ENCODE measurements at places on chromosomes 7 and 10.

DNA sequence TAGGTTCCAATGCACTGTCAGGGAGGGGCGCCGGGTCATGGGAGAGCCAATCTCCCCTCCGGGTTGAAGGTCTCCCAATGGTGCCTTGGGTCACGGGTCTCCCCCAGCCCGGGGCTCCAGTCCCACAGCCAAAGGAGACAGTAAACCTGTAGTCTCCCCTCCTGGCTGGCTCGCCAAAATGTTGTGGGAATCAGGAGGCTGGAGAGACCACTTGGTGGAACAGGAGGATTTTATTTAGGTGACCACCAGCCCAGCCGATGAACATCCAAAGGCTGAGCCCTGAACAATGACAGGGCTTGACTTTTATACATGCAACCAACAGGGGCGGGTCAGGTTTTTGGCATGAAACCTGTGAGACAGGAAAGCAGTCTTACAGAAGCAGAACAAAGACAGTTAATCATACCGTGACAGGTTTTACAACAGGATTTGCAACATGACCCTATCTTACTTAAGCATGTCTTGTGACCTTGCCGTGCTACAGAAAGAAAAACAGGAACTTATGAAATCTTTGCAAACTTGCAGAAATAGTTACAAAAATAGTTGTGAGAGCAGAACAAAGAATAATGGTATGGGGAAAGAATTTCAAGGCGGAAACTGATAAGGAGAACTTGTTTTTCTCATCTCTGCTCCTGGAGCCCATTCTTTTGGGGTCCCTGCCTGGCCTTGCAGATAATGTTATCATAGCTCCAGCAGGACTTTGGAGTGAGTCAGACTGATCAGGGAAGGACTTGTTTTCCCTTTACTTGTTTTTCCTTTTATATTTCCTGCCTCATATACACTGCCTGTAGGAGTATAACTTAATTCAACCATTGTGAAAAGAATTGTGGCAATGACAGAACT, 7.1 kb downstream of the ERV3-1 start:
- no peak for DNase-seq

DNA sequence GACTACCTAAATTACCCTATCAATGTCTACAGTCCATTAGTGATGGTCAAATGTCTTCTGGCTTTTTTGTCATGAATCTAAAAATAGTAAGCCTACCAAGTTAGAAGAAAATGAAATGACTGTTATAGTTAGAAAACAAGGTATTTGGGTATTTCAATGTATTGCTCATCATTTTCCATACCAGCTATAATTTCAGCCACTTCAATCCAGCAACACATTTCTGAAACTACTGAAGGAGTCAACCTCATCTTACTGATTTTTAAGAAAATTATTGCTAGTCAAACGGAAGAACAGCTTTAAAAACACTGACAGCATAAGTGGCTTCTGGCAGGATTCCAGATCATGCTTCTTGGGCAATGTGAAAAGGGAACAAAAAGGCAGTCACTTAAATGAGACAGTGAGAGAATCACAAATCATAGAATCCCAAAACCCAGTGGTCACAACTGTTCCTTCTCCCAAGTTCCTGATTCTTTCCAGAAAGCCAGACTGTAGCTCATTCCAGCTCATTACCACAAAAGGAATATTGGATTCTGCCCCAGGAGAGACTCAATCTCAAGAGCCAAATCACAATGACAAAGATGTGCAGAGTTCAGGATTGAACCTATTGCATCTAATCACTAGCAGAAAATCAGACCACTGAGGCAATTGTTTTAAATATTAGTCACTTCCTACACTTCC, 61.2 kb upstream of the LRRN3 start:
- peak; percentile 56 for DNase-seq

GRCh38 chr7:54932818-54933543, 85.8 kb upstream of the EGFR start:
- no peak for DNase-seq

DNA sequence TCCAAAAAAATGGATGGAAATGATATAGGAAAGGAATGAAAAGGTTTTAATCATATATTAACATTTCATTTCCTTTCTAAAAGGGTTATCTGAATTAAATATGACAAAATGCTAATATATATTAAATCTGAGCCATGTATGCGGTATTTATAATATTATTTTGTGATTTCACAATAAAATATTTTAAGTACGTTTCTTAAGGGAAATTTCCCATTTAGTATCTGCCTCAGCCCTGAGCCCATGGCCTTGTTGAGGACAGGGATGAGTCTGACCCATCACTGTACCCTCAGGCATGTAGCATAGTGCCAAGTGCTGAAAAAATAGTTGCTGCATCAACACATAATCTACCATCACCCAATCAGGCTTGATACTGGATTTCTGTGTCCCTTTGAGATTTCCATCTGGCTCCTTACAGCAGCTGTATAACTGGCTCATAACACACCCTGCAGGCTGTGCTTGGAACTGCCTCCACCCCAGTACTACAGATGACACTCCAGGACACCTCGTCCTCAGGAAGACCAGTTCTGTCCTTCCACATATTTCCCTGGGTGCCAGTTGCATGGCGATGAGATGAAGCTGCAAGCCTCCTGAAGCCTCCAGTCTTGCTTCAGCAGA, 59.4 kb upstream of the ASAH2 start:
- peak; percentile 14 for DNase-seq

GRCh38 chr10:86100581-86101061, 266.0 kb downstream of the GRID1 start:
- DNase-seq: no peak

DNA sequence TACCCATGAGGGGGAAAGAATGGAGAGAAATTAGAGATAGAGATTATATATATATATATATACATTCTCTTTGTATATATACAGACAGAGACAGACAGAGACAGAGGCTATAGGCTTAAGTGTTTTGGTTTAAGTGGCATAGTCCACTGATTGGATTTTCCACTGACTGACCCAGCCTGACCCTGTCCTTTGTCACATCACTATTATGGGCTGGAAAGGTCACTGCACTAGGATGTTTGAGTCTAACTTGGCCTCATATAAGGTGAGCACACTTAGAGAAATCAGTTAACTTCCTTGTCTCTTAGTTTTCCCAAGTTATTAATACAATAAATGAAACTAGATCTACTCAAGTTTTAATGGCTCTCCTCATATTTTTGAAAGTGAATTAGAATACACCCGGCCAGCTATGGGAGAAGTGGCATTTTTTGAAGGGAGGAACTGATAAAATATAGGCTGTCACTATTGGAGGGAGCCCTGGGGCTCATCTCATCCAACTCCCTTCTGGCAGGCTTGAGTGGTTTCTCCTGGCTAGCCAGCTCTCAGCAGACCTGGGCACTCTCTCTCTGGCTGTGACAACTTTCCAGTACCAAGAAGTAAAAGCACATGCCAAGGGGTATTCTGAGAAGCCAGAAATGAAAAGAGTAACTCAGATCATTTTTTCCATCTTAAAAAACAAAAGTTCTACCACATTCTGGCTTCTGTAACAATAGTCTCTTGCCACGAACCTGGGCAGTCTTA, 455.6 kb upstream of the ANKRD30A start:
- DNase-seq: no peak

GRCh38 chr7:130275826-130276297, 9.2 kb downstream of the CPA2 start:
- DNase-seq: no peak

GRCh38 chr7:17721736-17722285, 218.5 kb downstream of the SNX13 start:
- DNase-seq: no peak
